ENCODE measurements at places on chromosomes 4 and X.

DNA sequence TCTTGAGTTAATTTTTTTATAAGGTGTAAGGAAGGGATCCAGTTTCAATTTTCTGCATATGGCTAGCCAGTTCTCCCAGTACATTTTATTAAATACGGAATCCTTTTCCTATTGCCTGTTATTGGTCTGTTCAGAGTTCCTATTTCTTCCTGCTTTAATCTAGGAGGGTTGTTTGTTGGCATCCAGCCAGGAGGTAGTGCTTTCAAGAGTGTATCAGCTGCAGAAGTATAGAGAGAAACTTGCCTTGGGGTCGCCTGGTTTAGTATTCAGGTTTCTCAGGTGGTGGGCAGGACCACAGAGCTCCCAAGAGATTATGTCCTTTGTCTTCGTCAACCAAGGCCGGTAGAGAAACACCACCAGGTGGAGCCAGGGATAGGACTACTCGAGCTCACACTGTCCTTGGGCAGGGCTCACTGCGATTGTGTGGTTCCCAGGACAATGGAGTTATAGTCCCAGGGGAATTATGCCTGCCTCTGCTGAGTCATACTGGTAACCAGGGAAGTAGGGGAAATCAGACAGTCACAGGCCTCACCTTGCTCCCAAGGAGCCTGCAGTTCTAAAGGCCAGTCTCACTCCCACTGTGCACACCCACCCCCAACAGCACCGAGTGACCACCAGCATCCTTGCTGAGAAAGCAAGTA lies 168.1 kb downstream of the VSIG4 start:
- H3K27ac ChIP-seq: no peak overlapping the region
- no peak for DNase-seq
- no peaks in the 10 kb centered on the region for H3K4me1 ChIP-seq
- no peak overlapping the region for H3K4me3 ChIP-seq

DNA sequence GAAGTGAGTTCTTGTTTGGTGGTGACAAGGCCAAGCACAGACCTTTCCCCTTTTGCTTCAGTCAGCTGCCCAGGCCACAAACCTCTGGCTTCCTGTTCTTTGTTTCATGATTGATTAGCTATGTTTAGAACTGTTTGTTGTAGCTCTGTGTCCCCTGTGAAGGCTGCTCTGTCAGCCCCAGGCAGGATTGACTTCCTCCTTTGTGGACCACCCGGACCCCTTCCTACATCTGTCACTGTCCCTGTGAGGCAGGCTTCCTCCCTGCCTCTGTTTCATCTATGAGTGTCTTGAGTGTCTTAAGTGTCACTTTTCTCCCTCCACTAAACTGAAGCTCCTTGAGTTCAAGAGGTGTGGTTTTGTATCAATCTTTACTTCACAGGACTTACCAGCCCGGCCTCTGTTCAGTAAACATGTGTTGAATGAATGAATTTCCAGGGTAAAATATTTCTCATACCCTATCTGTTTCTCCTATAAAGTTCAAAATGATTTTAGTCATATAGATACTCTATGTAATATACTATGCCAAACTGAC lies 83.5 kb downstream of the ZNF674 start:
- peaks cover 18% of the 10 kb centered on the region for H3K36me3 ChIP-seq
- no peaks in the 10 kb centered on the region for H3K4me1 ChIP-seq
- H3K27me3 ChIP-seq: no peaks in the 10 kb centered on the region
- H3K27ac ChIP-seq: no peak overlapping the region

GRCh38 chrX:74521961-74522751 lies 92.3 kb downstream of the RLIM start:
- H3K4me3 ChIP-seq: no peak overlapping the region
- H3K4me1 ChIP-seq: no peaks in the 10 kb centered on the region
- no peaks in the 10 kb centered on the region for H3K27me3 ChIP-seq
- H3K36me3 ChIP-seq: no peaks in the 10 kb centered on the region

DNA sequence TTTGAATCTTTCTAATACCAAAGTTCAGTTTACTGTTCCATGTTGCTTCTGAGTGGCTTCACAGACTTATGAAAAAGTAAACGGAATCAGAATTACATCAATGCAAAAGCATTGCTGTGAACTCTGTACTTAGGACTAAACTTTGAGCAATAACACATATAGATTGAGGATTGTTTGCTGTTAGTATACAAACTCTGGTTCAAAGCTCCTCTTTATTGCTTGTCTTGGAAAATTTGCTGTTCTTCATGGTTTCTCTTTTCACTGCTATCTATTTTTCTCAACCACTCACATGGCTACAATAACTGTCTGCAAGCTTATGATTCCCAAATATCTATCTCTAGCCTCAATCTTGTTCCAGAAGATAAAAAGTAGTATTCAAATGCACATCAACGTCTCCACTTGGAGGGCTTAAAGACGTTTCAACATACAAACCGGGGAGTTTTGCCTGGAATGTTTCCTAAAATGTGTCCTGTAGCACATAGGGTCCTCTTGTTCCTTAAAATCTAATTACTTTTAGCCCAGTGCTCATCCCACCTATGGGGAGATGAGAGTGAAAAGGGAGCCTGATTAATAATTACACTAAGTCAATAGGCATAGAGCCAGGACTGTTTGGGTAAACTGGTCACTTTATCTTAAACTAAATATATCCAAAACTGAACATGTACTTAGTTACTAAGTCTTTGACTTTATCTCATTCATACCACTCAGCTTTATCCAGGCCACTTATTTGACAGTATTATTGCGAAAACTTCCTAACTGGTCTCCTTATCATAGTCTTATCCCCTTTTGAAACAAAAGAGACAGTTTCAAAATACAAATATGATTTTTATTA lies 3.6 kb upstream of the AFP start:
- DNase-seq: no peak
- no peaks in the 10 kb centered on the region for H3K4me1 ChIP-seq
- H3K27ac ChIP-seq: no peak overlapping the region
- no peaks in the 10 kb centered on the region for H3K27me3 ChIP-seq
- H3K36me3 ChIP-seq: no peaks in the 10 kb centered on the region

DNA sequence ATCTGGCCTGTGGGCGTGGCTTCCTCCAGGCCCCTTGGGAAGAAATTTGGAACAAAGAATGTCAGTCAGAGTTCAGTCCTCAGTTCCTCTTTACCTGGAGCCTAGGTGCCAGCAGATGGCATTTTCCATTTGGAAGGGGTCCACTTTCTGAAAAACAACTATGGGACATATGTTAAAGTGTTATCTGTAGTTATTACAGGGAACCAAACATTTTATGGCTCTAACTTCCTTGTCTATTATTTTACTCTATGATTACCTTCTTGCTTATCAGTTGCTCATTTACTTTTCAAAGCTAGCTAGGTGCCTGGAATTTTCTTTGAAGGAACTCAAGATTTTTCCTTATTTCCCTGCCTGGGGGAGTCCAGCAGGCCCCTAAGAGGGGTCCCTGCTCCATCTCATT lies 159.8 kb upstream of the PUDP start:
- DNase-seq: no peak
- H3K27ac ChIP-seq: no peak overlapping the region
- H3K4me1 ChIP-seq: no peaks in the 10 kb centered on the region

Data from ascending aorta (tissue), 2 donors.